ENCODE measurements at places on chromosomes 5 and 9.

DNA sequence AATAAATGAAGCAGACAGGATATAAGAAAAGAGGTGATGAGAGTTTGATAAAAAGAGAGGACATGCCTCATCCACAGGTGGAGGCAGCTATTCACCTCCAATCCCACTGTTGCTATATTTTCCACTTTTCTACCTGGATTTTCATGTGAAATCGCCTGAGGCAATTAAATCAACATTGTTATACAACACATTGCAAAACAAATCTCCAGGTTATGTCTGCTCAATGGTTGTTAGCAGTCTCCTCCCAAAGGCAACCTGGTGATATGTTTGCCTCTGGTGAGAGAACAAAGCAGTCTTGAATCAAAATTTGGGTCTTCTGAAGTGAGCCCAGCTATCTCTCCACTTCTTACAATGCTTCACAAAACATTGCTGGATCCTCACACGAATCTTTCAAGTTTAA is 30.0 kb downstream of the NREP start:
- DNase-seq = no peak

DNA sequence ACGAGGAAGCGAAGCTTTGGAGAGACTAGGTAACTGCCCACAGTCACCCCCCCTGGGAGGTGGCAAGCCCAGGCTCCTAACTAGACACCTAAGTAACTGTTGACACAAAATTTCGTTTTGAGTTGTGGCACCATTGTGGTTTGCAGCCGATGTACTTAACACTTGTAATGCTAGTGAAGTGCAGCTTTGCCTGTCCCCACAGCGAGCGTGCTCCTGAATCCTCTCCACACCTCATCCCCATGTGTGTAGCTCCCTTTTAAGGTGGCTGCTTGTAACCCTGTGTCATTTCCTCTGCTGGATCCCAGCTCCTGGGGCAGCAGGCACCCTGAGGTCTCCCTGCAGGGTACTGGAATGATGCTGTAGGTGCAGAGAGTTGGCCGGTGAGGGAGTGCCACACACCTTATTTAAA is 114.9 kb downstream of the TRIO start:
- DNase-seq = no peak

DNA sequence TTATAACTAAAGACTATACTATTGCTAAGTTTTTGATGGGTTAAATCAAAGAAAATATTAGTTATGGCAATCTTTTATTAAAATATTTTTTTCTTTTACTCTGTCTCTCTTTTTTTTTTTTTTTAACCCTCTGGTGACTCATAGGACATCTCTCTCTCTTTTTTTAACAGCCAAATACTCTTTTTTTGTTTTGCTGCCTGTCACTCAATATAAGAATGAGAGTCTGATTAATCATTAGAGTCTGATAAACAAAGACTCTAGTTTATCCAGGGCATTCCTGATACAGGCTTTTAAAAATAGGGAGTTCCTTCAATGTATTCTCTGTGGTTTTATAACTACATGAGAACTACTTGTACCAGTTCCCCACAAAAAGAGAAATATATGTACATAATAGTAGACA is 77.3 kb downstream of the SLC38A9 start:
- DNase-seq = no peak

- DNase-seq = no peak
Measured at GRCh38 chr9:130459151-130459550, 14.4 kb downstream of the ASS1 start.

DNA sequence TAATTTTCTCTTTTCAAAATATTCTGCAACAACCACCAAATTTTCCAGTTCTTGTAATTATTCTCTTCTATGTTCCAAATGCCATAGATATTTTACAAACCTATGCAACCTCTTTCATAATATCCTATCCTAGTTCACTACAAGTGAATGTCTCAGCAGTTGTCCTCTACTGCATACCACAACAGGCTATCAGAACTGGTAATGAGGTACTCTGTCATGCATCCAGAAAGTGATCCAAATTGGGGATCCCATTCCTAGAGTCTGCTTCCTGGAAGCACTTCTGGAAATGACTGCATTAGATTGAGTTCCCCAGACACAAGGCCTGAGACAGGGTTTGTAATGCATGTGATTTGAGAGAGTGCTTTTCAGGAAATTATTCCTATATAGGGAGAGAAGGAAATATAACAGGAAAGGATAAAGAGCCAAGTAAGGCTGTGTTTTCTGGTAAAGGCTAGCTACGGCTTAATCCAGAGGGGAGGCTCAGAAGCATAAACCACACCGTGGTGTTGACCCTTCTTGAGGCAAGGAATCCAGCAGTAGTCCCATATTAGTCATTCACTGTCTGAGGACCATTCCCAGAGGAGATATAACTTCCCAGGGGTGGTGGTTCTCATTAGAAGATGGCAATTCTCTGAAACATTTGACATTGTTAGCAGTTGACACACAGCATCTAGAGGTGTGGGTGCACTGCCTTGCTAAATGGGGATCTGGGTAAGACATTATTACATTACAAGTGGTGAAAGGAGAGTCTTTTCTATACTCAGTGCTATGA is 80.3 kb upstream of the FST start:
- DNase-seq = no peak

All from SHP77 treated with DMSO at 0.1 percent for 48 hours (cell line).